HS-27A (cell line): ENCODE measurements at places on chromosomes 16 and 17.

GRCh38 chr17:77927777-77928518 lies 30.6 kb upstream of the TNRC6C start:
- no peak for DNase-seq

GRCh38 chr16:17658881-17659280 lies 188.1 kb upstream of the XYLT1 start:
- no peak for DNase-seq

DNA sequence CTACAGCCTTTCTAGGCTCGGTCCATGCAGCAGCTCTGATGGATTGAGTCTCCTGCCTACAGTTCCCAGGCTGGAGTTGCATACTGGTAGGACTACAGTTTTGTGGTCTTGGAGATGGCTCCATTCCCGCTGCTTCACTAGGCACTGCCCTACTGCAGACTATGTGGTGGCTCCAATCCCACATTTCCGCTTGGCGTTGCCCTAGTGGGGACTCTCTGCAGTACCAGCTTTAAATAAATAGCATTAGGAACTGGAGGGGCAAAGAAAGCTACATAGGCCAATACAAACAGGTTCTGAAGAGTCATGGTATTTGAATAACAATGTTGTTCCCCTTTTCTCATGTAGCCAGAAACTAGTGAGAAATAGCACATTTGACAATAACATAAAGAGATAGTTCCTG lies 5.4 kb upstream of the GOSR2 start:
- DNase-seq, result no peak

GRCh38 chr17:59287891-59288290 lies 43.6 kb upstream of the YPEL2 start:
- DNase-seq, result no peak

- DNase-seq, result no peak
Measured at GRCh38 chr16:11994143-11995119, 17.9 kb downstream of the SNX29 start.

GRCh38 chr17:2798678-2799077 lies 2.4 kb downstream of the RAP1GAP2 start:
- no peak for DNase-seq

DNA sequence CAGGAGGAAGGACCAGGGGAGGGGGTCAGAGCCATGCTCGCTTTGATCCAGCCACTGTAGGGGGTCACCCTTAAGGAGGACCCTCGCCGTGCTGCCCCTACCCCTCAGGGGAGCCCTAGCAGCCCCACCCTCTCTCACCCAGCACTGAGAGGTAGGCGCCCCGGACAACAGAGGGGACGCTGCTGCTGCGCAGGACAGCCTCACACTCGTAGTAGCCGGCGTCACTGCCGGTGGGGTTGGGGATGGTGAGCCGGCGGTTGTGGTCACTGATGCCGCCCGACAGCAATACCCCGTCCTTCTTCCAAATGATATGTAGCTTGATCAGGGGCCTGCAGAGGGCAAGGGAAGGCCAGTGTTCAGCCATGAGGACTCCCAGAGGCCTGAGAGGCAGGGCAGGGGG lies 126.0 kb upstream of the CDC42EP4 start:
- DNase-seq, result no peak

DNA sequence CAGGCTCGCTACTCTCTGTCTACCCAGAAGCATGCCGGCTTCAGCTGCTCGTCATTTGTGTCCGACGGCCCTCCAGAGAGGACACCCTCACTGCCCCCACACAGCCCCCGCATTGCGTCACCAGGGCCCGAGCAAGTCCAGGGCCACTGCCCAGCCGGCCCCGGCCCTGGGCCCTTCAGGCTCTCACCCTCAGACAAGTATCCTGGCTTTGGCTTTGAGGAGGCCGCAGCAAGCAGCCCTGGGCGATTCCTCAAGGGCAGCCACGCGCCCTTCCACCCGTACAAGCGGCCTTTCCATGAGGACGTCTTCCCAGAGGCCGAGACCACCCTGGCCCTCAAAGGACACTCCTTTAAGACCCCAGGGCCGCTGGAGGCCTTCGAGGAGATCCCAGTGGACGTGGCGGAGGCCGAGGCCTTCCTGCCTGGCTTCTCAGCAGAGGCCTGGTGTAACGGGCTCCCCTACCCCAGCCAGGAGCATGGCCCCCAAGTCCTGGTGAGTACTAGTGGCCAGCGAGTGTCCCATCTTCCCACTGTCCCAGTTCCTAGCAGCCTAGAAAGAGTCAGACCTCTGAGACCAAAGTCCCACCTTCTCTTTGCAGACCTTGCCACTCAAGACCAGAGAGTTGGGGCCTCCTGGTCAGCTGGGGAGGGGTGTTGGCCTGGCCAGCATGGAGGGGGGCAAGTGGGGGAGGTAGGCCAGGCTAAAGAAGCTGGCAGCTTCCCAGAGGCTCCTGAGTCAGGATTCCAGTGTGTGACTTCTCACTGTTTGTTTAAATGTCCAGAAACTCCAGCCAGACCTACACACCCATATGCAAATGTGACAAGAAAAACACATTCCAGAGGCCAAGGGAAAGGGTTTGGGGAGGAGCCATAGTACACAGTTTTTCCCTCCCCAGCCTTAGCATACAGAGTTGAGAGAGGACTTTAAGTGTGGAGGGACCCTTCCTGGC lies 18.6 kb downstream of the FOXN1 start:
- peak; percentile 34 for DNase-seq

GRCh38 chr17:18184143-18185031 lies 759 bp downstream of the ALKBH5 start:
- DNase-seq, result no peak

GRCh38 chr16:48047241-48047640 lies 108.6 kb downstream of the ABCC12 start:
- no peak for DNase-seq

DNA sequence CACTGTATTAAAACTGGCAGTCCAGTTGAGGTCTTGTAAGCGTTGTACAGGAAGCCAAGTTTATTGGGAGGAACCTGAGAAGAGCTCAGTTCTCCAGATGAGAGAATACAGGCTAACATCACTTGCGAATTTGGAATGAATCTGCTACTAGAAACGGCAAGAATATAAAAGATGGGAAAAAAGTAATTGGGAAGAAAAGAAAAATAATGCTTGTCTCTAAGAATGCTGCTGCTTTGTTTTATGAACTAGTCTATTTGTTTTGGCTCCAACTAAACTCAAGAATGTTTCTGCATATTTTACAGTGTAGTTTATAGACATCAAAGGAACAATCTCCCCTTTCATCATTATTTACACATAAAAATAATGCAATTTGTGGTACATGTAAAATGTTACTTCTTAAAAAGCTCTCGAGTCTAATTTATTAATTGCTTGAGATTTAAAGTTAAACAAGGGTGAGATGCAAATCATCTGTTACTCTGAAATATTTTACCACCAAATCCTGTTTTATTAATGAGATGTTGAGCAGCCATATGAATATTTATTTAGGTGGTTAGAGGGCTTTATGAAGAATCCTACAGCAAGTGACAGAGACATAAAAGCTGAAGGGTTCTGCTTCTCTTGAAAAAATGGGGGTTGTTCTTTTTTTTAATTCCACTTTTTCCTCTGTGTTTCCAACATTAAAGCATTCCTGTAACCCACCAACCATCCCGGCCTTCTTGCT lies 162.1 kb upstream of the AXIN2 start:
- DNase-seq, result no peak

GRCh38 chr16:29734786-29735185 lies 11.0 kb downstream of the C16orf54 start:
- no peak for DNase-seq

- DNase-seq, result no peak
Measured at GRCh38 chr16:11913425-11914079, 2.2 kb downstream of the GSPT1 start.

DNA sequence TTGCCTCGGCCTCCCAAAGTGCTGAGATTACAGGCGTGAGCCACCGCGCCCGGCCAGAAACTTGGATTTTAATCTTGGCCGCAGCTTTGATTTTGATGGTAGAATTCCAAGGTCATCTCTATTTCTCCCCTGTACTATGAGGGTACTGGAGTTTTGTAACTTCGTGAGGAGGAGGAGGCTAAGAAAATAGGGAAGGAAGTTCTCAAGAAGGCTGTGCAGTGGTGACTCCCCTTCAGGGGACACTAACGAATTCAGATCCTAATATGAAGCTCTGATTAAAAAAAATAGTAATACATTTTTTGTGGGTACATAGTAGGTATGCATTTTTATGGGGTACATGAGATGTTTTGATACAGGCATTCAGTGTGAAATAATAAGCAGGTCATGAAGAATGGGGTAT lies 55.9 kb downstream of the LDHD start:
- no peak for DNase-seq

DNA sequence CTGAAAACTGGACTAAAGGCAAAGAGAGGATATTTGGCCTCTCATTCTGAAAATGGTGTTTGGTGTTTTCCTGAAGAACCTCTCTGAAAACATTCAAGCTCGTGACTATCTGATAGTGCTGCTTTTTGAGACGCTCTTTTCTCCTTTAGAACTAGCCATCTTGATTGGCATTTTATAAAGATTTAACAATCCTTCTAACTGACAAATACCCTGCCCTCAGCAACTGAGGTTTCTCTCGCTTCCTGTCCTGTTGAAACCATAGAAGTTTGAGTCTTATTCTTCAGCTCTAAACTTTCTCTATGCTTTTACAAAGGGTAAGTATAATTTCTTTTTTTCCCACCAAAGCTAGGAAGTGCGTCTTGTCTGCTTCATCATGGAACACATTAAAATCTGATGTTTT lies 13.3 kb downstream of the CNEP1R1 start:
- DNase-seq, result no peak

DNA sequence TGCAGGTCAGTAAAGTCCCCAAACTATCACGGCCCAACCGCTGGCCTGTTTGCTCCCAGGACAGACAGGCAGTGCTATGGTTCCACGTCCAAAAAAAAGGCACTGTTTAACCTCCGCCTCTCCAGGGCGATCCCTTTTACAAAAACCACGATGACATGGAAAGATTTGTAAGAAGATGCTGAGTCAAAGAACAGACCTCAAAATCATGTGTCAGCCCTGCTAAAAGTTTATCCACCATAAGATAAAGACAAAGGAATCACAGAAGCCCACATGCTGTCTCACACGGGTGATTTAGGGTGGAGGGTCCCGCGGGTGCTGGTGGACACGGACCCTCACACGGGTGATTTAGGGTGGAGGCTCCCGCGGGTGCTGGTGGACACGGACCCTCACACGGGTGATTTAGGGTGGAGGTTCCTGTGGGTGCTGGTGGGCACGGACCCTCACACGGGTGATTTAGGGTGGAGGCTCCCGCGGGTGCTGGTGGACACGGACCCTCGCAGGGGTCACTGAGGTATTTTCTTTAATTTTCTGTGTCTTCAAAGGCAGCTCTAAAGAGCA lies 117.2 kb upstream of the METRNL start:
- no peak for DNase-seq

DNA sequence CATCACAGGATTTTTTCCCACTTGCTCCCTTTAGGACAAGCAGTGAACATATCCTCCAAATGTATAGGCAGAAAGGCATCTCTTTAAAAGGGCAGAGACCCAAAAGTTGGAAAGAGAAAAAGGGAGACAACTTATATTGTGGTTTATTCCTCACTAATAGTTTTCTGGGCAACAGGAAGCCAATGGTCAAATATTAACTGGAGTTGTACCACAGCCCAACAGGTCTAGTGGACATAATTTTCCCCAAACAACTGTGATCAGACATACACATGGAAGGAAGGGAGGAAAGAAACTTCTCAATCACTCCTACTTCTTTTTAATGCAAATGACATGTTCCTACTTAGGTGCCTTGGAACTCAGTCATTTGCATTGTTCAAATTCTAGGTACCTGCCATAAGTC lies 78.4 kb downstream of the SOX9 start:
- no peak for DNase-seq

- DNase-seq, result peak; percentile 60
Measured at GRCh38 chr16:75351183-75351582, 82.1 kb downstream of the CFDP1 start.

- DNase-seq, result peak; percentile 66
Measured at GRCh38 chr16:66899945-66900710, 18.6 kb downstream of the CDH16 start.

GRCh38 chr16:48087639-48088038 lies 68.2 kb downstream of the ABCC12 start:
- DNase-seq, result no peak

DNA sequence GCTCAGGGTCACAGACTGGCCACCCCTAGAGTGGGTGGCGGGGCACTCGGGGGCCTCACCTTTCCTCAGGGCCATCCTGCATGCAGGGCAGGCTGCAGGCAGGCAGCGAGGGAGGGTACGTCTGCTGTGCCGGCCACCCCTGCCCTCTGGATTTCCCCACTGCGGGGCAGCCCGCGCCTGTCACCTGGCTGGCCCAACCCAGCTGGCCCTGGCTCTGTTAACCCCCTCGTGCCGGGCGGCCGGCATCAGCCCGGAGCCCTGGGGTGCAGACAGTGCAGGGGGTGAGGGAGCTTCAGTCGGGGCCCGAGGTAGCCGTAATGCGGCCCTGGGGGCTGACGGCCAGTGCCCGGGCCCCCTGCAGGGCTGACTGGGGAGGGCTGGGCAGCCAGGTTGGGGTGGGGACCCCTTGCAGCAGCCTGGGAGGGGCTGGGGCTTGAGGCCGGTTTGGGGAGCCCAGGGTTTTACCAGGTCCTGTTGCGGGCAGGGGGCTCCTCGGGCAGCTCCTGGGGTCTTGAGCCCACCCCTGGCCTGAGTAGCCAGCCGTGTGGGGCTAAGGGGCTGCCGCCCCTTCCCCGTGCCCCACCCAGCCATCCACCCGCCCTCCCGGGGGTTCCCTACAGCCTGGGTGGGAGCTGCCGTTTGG lies at the start of gene IGFALS:
TSS of gene IGFALS (minus strand) at position 128 of the 643 bp plus-strand sequence. CDS start at position 75, 53 bp downstream.
- no peak for DNase-seq

GRCh38 chr17:34886831-34887230 lies 74.4 kb downstream of the CCT6B start:
- no peak for DNase-seq

- no peak for DNase-seq
Measured at GRCh38 chr17:50561746-50562141, 1.2 kb downstream of the CACNA1G start.

GRCh38 chr16:88911136-88911945 lies 44.9 kb upstream of the PABPN1L start:
- DNase-seq, result no peak

GRCh38 chr17:51860954-51861561 lies 297.5 kb downstream of the CA10 start:
- no peak for DNase-seq

- DNase-seq, result no peak
Measured at GRCh38 chr17:31495022-31495885, 103.8 kb downstream of the RAB11FIP4 start.
